ENCODE measurements at places on chromosomes 3 and 15.

- DNase-seq = no peak
Measured at GRCh38 chr15:88714782-88715372, 76.1 kb downstream of the ISG20 start.

GRCh38 chr3:197521277-197522182 is 34.2 kb downstream of the BDH1 start:
- DNase-seq = no peak

- DNase-seq = peak; percentile 43
Measured at GRCh38 chr15:78004919-78005634, 72.4 kb downstream of the TBC1D2B start.

DNA sequence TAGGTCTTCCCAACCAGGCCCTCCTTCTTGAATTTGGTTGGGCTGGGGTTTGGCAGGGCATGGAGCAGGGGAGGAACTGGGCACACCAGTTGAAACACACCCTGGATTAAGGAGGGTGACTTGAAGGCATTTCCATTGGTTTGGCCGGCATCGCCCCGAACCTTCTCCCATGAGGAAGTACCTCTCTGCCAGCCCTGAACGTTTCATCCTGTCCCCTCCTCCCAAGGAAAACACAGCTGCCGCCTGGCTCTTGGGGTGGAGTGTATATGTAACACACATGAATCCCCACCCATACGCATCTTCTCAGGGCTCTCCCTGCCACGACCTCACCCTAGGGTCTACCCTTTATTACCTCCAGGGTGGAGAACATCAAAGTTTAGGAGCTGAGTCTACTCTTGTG is 14.6 kb downstream of the UBAP1L start:
- DNase-seq = no peak

DNA sequence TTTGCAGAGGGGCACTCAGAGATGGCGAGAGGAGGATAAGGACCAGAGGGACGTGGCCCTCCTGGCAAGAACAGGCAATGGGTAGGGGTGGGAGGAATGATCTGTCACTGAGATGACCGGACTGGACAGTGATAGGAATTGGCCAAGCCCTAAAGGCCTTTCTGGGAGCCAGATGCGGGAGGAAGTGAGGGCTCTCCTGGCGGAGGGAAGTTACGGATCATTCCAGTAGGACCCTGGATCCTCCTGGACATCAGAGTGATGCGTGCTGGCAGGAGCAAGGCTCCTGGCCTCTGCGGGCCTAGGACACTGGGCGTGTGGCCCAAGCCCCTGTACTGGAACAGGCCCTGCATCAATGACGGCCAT is 23.4 kb downstream of the KIF7 start:
- no peak for DNase-seq

- no peak for DNase-seq
Measured at GRCh38 chr3:71392251-71392650, 191.3 kb downstream of the FOXP1 start.

GRCh38 chr15:25900431-25900830 is 37.3 kb upstream of the ATP10A start:
- DNase-seq = no peak

- DNase-seq = no peak
Measured at GRCh38 chr3:186166491-186167288, 57.8 kb upstream of the ETV5 start.

DNA sequence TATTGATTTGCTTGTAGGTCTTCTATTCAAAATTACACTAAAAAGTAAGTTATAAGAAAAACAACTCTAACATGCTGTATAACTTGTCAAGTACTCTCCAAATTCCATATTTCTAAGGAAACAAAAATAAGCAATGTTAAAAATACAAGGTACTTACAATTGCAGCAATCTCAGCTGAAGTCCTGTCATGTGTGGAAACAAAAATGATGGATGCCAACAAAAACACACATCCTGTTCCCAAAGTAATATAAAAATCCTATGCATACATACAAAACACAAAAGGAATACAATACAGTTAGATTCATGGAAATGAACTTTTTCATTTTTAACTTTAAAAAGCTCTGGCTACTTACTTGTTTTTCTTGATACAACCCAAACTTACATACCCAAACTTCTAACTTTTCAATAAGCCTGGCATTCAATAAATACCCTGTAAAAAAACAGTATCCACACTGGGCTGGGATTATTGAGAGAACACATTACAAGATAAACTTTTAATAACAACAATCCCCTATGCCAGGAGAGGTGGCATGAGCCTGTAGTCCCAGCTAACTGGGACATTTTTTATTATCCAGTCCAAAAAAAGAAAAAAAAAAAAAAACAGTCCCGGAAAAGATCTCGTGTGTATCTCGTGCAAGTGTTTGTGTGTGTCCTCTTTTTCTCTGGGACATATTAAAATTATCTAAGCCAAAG is 14.7 kb downstream of the CMTM6 start:
- DNase-seq = no peak

DNA sequence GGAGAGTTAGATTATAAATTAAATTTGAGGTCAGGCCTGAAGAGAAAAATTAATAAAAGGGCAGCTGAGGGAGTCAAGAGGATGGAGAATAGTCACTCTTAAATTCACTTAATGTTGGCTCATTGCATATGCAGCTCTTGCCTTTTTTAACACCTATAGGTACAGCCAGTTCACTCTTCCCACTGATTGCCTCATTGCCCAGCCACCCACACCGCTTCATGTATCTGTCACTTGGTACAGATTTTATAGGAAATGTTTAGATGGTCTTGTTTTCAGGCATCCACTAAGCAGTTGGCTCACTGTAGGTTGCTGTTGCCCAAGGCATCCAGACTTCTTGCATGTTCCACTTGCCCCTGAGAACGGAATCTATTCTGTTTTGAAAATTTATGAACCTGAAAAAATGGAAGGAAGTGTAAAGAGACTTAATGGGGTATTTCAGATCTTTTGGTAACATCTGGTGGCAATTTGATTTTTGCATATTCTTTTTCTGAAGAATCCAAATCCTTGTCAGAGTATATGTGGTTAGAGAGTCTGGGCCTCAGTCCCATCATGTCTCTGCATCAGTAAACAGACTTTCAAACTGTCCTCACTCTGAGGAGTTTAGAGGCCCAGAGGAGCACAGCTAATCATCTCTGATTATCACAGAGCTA is 151.9 kb downstream of the RBPMS2 start:
- no peak for DNase-seq

DNA sequence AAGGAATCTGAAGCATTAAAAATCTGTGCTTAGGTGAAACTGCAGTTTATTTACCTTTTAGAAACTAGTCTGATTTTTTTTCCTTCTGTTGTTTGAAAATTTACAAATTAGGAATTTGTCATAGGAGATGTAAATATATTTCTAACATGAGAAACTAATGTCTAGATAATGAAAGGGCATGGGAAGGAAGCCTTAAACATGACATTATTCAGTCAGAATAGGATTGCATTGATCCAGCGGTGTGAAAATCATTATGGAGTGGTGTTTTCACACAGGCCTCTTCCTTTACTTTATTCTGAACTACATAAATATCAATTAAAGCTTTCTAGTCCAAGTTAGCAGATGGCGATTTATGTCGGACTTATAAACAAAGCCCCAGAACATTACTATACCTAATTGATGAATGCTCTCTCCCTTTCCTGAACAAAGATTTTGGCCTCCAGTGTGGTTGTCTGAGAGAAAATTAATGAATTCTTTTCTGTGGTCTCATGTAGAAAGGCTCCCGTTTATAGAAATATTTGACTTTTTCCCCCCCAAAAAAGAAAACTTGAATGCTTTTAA is 37.9 kb downstream of the FNDC3B start:
- no peak for DNase-seq

- DNase-seq = no peak
Measured at GRCh38 chr3:16529264-16529663, 15.8 kb upstream of the RFTN1 start.

DNA sequence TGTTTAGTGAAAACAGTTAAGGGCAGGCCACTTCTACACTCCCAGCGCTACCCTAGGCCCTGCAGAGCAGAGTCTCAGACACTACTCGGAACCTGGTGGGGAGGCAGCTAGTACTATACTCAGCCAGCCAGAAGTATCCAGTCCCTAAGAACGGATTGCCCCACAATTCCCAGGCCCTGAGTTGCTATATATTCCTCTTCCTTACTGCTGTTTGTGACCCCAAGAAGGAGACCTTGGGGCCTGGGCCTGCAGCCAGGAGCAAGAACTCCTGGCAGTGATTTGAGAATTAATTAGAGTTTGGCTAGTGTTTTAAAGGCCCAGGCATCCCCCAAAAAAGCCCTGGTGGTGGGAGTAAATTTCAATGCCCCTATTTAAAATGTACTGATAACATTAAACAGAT is 87.7 kb downstream of the RBPMS2 start:
- DNase-seq = no peak

DNA sequence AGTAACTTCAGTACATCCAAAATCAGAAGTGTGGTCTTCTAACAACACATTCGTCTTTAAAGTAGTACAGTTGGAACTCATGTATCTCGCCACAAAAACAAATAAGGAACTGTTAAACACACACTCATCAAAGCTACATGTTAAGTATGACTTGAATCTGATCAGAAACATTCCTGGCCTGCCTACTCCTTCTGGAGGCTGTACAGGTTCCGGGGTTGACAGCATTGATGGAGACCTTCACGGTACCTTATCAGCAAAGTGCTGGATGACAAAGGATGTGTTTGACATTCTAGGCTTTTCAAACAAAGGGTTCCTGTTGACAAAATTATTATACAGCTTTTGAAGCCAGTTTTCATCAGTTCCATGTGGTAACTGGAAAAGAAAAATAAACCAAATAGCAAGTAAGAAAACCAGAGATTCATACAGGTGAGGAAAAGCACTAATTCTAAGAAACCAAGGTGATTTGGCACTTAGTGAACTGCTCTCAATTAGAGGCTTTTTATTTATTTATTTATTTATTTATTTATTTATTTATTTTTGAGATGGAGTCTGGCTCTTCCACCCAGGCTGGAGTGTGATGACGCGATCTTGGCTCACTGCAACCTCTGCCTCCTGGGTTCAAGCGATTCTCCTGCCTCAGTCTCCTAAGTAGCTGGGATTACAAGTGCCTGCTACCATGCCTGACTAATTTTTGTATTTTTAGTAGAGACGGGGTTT is 44.3 kb downstream of the MYO5C start:
- no peak for DNase-seq

DNA sequence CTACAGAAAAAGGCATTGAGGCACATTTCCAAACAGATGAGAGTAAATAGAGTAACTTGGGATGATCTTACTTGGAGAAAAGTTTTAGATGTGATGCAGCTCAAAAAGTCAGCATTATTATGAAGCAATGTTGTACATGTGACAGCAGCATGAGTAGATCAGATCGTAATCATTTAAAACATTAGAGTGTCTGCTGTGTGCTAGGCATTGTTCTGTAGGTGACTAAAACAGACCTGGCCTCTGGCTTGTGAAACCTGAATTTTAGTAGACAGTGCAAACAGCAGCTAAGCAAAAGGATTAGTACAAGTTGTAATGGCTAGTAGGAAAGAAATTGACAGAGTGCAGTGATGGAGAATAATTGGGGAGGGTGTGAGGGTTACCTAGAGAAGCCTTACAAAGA is 15.1 kb downstream of the UBE2E1 start:
- DNase-seq = no peak

GRCh38 chr15:60172143-60172542 is 168.0 kb downstream of the FOXB1 start:
- DNase-seq = no peak

- DNase-seq = peak; percentile 19
Measured at GRCh38 chr3:144241404-144241803, 269.8 kb downstream of the DIPK2A start.
